Activated gamma-delta T cell treated with Interleukin-2 at 50 U/mL for 16 hours (primary cell): ENCODE measurements at places on chromosomes 7 and 10.
A peak's percentile ranks its signal among the peaks of the same experiment; 100 is the strongest.

DNA sequence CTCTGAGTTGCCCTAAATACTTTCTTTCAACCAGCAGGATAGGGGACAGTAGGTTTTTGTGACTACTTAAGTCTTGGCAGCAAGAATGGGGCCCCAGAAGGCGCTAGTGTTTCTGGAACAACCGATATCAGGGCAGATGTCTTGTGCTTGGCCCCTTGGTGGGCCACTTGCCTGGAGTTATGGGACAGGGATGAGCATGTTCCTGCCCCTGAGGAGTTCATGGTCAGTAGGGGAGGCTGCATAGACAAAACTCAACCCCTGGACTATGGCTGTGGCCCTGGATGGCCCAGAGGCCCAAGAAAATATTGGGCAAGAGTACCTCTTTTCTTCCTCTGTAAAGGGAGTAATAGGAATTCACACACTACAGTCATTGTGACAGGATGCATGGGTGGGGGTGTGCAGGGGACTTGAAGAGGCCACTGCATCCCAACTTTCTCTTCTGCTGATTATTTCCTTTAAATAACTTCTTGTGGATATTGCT, 57.7 kb upstream of the IGFBP3 start:
- no peak for DNase-seq

DNA sequence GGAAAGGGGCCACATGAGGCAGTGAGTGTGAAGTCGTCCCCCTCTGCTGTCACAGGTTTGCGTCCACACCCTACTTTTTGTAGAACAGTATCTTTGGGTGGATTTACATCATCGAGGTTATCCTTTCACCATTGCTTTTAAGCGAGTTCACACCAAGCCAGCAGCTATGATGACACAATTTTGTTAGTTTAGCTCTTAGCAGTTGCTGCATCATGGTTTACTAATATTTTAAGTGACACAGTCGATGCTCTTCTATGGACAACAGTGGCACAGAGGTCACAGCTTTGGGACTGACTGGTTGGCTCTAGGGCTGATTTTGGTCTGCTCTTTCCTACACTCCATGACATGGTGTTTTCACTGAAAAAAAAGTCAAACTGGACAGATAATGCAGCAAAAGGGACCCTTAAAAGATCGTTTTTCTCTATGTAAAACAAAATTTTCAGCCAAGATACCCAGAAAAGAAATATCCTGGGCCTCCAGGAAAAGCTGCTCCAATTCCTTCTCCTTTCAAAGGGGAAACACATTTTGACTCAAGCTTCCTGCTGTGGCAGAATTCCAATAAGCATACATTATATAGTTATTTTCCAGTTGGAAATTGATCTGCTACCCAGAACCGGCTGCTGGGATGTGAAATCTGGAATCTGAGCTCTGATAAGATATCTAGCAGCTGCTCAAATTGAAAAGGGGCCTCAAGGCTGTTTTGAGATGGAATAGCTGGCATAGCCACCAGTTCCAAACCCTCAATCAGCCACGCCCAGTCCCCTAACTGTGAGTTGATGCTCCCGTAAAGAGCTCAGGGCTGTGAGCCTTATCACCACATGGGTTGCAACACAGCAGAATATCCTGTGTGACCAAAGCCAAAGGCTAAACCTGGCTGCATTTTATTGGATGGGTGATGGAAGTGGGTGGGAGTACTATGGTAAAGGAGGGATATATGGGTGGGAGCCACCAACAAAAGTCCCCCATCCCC, 114.2 kb downstream of the SMURF1 start:
- no peak for DNase-seq

DNA sequence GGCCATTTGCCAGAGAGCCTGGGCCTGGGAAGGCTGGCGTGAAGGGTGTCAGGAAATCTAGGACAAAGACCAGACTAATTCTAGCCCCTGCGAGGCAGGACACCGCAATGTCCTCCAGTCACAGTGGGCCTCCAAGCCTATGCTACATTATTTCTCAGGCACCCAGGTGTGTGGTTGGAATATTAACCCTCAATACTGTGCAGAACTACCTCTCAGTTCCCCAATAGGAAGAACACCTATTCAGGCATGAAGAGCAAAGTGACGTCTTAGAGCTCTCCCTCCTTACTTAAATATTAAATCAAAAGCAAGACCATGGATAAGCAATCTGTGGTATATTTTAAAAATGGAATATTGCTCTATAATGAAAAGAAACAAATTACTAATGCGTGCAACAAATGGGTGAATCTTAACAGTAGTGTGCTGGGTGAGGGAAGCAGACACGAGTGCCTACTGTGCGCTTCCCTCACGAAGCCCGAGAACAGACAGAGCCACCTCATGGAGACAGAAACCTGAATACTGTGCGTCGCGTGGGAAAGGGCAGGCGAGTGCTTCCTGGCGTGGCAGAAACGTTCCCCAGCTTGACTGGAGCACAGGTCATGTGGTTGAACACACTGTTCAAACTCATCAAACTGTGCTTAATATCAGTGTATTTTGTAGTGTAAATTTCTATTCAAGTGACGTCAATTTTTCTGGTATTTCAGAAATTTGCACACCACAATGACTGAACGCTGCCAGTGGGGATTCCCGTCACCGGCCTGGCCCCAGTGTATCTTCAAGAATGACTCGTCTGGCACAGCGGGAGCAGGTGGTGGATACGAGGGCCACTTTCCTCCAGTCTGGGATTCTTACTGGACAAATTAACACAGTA, 15.5 kb upstream of the PTPRN2 start:
- DNase-seq, result no peak

DNA sequence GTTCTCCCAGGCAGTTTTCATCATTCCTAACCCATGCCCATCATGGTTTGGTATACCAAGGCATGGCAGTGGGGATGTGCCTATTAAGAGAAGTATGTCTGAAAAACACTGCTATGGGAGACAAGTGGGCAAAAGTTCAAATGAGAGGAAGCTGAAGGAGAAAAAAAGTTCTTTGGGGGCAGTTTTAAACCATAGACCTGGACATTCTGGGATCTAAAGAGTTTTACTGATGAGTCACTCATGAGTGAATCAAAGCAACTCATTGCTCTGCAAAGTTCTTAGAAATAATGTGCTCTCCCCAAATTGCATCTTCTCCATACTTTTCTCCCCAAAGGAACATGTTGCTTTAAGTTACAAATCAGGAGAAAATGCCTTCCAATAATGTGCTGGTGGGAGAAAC, 256.9 kb upstream of the MTPN start:
- no peak for DNase-seq

GRCh38 chr7:10756981-10757380, 216.7 kb upstream of the PHF14 start:
- no peak for DNase-seq

- no peak for DNase-seq
Measured at GRCh38 chr7:70940597-70940996, 191.3 kb upstream of the GALNT17 start.

GRCh38 chr10:76071653-76072365, 640.4 kb downstream of the LRMDA start:
- no peak for DNase-seq

- DNase-seq, result no peak
Measured at GRCh38 chr10:32049113-32049512, 7.1 kb downstream of the KIF5B start.

- no peak for DNase-seq
Measured at GRCh38 chr7:143416565-143417149, 8.0 kb upstream of the EPHA1 start.

DNA sequence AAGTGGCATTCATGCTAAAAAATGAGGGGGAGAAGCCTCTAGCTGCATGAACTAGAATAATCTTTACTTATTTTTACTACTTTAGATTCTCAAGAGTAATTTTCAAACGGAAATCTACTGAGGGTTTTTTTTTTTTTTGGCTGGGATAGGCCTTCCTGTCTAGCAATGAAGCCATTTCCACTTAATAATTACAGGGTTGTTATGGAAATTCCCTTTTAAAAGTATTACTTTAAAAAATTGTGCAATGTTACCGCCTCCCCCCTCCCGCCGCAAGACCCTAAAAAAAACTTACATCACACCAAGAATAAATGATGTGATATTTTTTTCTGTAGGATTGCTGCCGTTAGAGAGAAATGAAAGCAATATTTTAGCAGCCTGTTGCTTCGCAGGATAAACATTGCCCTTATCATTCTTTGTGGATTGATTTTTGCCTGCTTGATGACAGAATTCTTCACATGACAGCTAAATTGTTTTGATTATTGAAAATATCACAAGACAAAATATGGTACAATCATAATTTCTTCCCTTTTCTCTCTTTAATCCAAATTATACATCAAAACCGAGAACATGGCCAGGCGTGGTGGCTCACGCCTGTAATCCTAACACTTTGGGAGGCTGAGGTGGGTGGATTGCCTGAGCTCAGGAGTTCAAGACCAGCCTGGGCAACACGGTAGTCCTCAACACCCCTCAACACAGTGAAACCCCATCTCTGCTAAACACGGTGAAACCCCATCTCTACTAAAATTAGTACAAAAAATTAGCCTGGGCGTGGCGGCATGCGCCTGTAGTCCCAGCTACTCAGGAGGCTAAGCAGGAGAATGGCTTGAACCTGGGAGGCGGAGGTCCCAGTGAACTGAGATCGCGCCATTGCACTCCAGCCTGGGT, 32.8 kb downstream of the ARL4A start:
- DNase-seq, result no peak

DNA sequence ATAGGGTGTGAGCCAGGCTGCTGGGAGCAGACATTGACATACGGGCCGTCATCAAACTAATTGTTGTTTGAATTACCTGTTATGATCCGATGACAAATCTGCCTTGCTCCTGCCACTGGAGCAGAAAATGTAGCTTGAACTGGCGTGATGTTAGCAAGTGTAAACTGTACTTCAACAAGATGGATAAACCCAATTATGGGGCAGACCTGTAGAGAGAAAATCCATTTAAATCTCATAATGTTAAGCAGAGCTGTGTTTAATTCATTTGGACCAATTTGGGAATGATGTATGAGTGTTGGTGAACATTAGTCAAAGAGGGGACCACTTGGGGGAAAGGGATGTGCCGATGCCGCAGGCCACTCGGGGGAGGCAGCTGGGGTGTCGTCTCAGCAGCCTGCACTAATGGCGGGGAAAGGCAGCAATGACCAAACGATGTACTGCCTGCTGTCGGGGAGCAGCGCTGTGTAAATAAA, 27.4 kb downstream of the TCF7L2 start:
- DNase-seq, result no peak

DNA sequence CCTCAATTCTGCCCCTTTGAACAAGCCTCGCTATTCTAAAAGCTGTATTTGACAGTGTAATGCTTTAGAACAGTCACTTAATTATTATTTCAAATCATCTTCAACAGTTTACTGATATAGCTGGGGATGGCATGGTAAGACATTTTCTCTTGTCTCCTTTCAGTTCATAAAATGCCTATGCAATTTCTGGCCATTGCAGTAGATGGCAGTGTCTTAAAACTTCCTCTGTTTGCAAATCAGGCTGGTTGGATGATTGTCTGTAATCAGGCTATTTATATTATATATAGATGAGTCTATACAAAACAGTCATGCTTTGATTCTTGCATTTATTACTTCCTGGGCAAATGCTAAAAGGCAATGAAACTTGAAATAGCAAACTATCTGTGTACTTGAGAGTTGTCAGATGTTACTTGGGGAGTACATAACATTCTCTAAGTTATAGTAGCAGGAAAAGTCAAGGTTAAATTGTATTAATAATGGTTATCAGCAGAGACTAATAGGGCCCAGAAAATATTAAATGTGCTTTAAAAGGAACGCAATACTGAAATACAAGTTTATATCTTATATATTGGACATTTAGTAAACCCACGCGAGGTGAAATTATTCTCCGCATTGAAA, 55.5 kb upstream of the LHFPL3 start:
- no peak for DNase-seq

DNA sequence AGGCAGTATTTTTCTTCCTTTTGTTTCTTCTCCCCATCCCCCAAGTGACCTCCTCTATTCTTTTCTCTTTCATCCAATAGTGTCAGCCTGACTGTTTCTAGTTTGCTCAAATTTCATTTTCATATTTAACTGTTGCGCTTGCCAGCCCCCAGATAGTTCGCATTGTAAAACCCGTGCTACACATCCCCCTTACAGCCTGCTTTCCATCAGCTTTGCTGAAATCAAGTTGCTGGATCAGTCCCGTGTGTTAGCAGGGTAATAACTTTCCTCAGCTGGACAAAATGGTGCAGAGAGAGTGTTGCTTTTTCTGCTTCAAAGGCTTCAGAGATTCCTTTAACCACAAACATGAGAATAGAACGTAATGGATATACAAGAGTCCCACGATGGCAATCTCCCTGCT, 180.6 kb upstream of the NPVF start:
- no peak for DNase-seq

- DNase-seq, result no peak
Measured at GRCh38 chr10:63266391-63267316, 133.5 kb downstream of the NRBF2 start.

DNA sequence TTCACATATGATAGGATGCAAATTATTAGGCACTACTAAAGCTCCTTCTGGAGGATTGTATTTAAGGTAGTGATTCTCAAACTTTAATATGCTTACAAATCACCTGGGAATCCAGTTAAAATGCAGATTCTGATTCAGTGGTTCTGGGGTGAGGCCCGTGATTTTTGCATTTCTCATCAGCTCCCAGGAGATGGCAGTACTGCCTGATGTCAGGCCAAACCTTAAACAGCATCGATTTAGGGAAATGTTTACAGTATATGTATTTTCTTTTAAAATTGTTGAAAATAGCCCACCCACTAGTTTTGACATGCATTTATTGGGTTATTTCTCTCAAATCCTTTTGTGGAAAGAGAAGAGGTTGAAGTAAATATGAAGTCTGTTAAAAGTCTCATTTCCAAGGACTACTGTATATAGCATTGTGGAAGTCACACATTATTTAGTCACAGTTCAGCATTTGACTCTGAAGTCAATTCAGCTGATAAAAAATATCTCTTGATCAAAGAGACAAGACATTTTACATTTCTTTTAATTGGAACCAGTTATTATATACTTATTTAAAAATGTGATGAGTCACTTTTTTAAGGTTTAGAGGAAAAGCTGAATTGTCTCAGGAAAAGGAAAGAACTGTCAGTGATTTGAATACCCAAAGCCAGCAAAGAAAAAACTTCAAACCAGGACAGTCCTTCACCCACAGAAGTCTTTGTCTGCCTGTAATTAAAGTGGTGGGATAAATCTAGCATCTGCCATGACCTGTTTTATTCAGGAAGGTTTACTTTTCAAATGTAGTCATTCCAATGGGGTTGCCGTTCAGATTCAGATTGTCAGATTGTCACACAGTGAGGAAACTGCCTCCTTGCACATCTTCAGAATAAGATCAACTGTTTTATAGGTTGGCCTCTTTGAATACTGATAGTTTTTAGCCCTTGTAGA, 21.1 kb upstream of the HBP1 start:
- DNase-seq, result peak; percentile 23
